ENCODE measurements at places on chromosomes 1 and 21. TPM values are rescaled to one million over a fixed set of nuclear protein-coding genes. Genes with fewer than 3 reads are reported as not detected.

DNA sequence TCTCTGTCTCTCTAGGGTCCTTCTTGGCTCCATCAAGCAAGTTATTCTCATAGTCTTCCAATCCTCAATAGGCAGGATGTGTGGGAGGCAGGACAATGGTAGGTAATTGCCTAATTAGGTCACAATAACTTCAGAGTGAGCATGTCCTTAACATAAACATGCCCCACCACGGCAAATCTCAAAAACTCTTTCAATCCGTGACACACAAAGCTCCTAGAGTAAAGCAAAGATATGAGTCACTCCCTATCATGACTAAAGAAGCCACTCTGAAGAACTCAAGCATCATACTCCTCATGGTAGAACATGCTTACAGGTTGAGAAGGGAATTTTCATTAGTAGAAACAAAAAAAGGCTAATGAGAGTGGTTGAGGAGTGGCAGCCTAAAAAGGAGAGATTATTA, 4.9 kb downstream of the HAO2 start:
- DNase-seq: no peak

DNA sequence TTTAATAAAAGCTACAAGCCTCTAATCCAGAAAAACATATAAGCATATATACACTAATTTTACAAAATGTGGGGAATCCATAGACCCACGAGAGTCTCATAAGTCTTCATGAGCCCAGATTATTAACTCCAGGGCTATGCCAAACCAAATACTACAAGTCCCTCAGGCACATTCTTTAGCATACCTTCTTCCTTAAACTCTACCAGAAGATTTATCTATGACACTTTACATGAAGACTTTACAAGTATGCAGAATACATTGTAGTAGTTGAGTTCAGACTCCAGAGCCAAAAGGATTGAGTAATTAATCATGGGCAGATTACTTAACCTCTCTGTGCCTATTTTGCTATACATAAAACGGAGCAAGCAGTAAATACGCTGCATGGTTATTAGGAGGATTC, 793.7 kb upstream of the ADGRL2 start:
- DNase-seq: no peak

GRCh38 chr21:33984021-33984481, 68.4 kb upstream of the ATP5PO start:
- DNase-seq: no peak

DNA sequence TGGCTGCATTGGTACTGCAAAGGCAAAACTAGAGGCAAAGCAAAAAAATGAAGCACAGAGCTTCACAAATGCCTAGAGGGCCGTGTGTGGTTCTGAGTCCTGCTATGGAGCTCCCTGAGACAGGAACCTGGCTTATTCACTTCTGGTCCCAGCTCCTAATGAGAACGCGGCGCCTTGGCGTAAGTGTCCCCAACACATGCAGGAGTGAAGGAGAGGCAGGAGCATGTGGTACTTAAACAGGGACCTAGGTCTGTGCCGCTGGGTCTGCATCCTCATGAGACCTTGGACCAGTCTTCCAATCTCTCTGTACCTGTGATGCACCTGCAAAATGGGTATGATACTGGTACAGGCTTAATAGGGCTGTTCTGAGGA, 14.4 kb upstream of the SLC2A7 start:
- no peak for DNase-seq

GRCh38 chr1:219555031-219555692, 57.7 kb downstream of the ZC3H11B start:
- no peak for DNase-seq

Gene LCE1C
- polyA plus RNA-seq: not detected

DNA sequence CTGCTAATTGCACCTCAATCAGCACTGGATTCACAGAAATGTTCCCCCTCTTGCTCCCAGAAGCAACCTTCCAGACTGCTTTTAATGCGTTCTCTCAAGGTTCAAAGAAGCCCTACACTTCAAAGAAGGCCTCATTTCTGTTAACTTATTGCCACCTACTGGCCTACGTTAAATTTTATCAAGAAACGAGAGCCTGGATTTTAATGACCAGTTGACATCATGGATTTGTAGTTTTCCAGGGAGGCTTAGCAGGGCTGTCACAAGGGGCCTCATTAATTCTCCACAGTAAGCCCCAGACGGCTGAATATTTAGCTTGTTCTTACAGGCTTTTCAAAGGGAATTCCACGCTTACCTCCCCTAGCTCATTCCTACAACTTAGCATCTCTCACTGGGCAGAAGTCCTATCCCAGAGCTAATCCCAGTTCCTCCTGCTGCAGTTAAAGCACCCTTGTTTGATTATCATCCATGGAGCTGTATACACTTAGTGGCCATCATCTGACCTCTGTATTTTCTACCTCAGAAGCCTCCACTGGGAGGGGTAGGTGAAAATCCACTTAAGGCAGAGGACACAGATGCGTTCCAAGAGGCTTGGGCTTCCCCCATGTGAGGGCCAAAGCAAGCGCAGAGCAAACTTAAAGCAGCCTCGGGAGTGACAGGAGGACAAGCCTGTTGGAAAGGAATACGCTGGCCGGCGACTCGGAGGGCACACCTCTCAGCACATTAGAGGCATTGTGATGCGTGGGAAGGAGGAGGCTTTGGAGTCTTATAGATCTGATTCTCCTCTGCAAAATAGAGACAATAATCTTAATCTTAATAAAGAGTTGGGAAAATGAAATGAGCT, 32.2 kb upstream of the CYP4X1 start:
- no peak for DNase-seq

DNA sequence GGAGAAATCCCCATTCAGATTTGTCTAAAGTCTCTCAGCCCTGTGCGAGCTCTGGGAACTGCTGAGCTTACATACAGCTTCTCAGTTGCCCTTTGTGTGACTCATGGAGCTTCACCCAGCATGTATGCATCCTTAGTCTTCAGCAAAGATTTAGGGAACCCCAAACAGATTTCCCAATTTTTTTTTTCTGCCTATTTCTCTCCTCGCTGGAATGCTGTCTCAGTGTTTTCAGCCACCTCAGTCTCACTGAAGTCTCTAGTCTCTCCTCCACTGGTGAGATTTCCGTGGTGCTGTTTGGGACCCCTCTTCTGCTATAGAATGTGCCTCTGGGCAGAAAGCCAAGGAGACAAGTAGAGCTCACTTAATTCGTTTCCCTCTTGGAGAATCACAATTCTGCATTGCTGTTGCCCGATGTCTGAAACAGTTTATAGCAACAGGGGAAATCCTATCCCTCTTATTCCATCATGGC, 28.1 kb upstream of the TXLNA start:
- DNase-seq: no peak

Gene NEK2
- not detected for polyA plus RNA-seq

Gene GJA8
- polyA plus RNA-seq: not detected

Gene CYYR1
- polyA plus RNA-seq: 10.3 TPM

GRCh38 chr1:170939476-170939875, 4.1 kb downstream of the MROH9 start:
- no peak for DNase-seq

GRCh38 chr1:208080396-208081286, 163.5 kb downstream of the PLXNA2 start:
- no peak for DNase-seq

Gene NMNAT2
- 0.04 TPM for polyA plus RNA-seq

Gene AK5
- 0.21 TPM for polyA plus RNA-seq

DNA sequence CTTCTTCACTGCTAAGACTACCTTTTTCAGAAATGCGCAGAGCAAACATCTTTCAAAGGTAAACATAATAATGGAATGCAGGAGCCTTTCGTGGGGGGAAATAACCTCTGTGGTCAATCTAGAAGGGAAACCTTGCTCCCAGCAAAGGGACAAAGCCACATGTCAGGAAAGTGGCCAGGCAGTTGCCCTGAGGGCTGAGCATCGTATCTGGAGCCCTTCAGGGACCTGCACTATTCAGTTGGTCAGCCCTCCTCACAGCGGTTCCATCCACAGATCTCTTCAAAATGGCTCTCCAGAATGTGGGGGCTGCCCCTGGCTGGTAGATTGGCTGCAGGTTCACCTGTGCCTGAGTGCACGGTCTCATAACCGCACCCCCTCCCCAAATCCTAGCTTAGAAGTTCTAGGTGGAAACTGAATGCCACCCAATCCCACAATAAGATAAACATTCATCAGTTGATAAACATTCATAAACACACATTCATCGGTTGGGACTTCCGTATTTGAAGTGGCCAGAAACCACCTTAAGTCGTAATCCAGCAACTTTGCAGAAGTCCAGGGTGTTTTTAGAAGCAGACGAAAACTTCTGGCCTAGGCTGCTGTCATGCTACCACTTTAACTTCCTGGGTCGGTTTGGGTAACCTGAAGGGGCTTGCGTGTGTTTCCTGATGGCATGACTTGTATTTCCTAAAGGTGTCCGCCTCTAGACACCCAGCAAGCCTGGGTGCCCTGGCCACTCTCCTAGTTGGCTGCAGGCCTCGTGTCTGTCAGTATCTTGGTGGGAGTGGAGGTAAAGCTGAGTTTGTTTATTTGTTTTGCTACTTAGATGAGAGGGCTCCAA, 50.5 kb downstream of the RASSF5 start:
- no peak for DNase-seq

Gene GUK1
- polyA plus RNA-seq: 161 TPM

DNA sequence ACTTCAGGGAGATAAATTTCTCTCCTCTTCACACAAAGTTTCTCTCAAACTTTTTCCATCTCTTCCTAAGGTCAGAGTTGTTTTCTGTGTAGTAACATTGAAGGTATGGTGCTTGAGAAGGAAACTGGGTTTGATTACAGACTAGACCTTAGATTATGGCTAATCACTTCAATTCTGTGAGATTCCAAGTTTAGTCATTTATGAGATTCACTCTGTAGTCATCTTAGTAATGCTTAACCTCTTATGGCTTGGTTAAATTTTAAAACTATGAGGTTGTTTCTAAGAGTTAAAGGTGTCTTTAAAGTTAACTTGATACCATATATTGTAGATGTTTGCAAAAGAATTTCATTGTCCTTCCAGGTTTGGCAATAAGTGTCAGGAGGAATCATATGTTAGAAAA, 1092.2 kb downstream of the KCNT2 start:
- DNase-seq: no peak

DNA sequence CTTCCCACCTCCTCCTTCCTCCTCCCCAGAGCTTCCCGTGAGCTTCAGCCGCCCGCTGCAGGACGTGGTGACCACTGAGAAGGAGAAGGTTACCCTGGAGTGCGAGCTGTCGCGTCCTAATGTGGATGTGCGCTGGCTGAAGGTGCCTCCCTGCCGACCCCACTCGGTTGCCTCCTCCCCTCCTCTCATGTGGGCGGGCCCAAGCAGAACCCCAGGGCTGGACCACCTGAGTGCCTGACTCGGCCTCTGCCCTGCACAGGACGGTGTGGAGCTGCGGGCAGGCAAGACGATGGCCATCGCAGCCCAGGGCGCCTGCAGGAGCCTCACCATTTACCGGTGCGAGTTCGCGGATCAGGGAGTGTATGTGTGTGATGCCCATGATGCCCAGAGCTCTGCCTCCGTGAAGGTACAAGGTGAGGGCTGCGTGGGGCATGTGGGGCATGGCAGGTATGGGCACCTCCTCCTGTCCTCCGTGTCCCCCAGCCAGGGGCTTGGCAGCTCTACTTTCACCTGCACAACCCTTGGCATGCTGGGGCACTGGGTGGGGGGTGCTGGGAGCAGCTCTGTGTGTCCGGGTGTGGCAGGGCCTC, 69.2 kb downstream of the OBSCN start:
- DNase-seq: no peak

- DNase-seq: no peak
These were observed 5.6 kb downstream of the MX2 start for GRCh38 chr21:41367301-41367944.

Gene IL10
- polyA plus RNA-seq: 0.20 TPM

Gene TLCD4
- 0.69 TPM for polyA plus RNA-seq

DNA sequence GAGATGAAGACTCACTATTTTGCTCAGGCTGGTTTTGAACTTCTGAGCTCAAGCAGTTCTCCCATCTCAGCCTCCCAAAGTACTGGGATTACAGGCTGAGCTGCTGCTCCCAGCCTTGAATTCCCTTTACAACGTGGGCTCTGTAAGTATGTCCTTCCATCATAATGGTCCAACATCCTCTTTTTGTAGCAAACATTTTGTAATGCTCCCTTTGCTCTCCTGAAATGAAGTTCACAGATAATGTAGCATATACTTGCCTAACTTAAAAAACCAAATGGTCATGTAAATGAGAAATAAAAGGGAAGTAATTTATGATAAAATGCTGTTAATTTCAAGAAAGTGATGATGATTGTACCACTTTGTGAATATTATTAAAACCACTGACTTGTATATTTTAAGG, 30.5 kb upstream of the THEM4 start:
- no peak for DNase-seq

DNA sequence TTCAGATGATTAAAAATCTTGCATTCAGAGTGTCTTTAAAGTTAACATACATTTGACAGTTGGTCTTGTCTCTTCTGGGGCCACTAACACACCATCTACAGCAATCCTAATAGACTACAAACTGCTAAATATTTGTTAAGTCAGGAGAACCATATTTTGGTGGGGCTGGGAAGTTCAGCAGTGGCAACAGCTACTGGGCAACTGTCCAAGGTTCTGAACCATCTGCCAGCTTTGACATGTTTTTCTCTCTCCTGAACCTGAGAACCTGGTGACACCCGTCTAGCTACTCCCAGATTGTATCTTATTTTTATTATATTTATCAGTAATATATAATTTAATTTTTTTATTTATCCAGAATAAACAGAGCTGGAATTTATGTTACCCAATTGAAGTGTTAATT, 199.0 kb upstream of the DPYD start:
- no peak for DNase-seq

- DNase-seq: no peak
These were observed 26.3 kb downstream of the CLEC20A start for GRCh38 chr1:178470411-178470960.

Gene AMPD1
- 174 TPM for polyA plus RNA-seq

GRCh38 chr1:4591926-4592325, 62.5 kb upstream of the AJAP1 start:
- DNase-seq: no peak

- no peak for DNase-seq
These were observed 361 bp downstream of the INSRR start for GRCh38 chr1:156858555-156858956.
